ENCODE measurements at places on chromosomes 4 and X.

GRCh38 chr4:91734682-91735081, 569.1 kb upstream of the GRID2 start:
- DNase-seq = no peak

- DNase-seq = no peak
Observed at GRCh38 chr4:7183780-7184460, 8.4 kb upstream of the SORCS2 start.

DNA sequence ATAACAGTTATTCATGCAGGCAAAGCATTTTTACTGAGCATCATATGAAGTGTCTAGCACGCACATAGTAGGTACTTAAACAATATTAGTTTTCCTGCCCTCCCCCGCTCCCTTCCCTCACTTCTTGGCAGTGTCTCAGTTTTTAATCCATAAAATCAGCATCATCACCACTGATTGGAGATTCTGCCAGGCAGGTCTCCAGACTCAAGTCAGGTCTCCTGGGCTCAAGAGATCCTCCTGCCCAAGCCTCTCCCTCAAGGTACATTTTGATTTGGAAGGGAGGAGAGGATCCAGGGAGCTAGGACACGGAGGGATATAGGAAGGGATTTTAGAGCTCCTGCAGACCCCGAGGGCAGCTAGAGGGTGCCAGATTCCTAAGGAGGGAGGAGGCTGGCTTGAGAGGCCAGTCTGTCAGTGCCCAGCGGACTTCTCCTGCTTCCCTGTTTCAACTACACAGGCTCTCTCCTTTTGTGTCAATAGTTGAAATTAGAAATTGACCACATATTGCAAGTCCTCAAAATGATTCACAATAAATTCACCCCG, 4.4 kb upstream of the FAT1 start:
- DNase-seq = no peak

DNA sequence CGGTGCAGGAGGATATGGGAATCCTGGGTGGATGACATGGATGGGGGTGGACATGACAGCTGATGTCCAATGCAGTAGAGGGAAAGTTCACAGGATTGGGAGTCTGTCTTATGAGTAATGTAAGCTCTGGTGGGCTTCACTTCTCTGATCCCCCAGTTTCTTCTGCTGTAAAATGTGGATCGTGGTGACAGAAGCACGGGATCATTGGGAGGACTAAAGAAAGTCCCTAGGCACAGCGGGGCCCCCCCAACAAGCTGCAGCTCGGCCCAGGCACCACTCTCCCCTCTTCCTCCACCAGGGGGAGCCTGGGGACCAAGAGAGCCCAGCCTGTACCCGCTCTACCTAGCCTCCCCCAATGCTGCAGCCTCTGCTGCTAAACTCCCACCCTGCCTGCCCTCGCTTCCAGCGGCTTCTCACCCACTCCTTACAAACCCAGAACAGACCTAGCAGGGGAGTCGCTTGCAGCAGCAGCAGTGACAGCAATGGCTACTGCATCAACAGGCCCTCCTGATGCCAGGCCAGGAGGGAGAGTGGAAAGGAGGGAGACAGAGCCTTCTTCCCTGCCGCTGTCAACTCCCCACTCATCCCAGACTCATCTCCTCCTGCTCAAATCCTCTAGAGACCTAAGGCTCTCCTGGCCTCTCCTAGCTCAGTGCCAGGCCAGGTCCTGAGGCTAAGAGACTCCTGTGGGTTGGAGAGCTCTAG, 36.1 kb upstream of the IQSEC2 start:
- no peak for DNase-seq

DNA sequence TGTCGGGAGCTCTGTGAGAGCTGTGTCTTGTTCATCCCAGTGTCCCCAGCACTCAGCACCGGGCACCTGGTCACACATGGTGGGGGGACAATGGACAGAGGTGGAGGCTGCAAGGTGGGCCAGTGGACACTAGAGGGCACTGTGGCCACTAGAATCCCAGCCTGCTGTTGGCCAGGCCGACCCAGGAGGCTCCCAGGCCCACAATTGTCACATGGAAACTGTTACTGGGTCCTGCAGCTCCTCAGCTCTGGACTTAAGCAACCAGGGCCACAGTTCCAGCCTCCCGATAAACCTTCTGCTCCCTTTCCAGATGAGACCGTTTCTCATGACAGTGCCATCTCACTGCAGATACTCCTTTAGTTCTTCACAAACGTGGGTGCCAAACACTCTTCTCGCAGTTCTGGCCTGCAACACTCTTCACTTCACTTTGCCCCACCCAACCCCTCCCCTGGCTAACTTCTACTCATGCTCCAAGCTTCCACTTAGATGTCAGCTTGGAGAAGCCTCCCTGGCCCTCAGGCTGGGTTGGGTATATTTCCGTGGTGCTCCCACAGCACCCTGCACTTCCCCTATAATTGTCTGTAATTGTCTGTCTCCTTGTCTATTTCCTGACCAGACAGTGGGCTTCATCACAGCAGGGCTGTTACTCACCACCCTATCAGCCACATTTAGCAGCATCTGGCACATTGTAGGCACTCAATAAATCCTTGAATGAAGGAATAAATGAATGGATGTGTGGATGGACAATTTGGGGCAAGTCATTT, 3.5 kb upstream of the IQSEC2 start:
- no peak for DNase-seq

- no peak for DNase-seq
Observed at GRCh38 chr4:155703486-155704247, 37.0 kb downstream of the GUCY1A1 start.

DNA sequence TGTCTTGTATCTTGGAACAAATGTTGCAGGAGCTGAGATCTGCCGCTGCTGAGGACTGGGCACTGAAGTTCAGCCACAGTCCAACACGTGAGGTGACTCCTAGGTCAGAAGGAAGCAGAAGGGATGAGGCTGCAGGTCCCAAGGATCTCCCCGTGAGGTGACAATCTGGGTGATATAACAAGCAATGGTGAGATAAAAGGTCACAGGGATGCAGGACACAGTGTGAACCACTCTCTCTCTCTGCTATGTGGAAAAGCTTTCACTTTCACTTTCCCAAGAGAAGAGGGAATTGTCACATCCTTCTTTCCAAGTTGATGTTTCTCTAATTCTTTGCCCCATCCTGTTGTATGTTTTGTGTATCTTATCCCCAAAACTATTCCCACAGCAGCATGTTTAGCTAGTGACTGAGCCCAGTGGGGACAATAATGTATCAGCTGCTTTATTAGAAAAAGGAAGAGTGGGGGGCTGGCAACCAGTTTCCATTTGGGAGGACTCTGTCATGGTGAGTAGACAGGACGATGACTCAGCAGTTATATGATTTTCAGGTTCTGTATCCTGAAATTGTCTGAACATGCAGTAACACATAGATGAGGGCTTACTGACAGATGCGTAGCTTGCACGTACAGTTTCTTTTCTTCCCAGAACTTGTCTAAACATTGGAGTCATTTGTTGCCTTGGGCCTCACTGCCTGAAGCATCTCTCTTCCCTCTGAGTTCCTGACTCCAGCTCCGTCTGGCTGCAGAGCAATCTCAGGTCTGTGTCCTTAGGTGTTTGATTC, 1415.8 kb upstream of the TENM3 start:
- peak; percentile 3 for DNase-seq

DNA sequence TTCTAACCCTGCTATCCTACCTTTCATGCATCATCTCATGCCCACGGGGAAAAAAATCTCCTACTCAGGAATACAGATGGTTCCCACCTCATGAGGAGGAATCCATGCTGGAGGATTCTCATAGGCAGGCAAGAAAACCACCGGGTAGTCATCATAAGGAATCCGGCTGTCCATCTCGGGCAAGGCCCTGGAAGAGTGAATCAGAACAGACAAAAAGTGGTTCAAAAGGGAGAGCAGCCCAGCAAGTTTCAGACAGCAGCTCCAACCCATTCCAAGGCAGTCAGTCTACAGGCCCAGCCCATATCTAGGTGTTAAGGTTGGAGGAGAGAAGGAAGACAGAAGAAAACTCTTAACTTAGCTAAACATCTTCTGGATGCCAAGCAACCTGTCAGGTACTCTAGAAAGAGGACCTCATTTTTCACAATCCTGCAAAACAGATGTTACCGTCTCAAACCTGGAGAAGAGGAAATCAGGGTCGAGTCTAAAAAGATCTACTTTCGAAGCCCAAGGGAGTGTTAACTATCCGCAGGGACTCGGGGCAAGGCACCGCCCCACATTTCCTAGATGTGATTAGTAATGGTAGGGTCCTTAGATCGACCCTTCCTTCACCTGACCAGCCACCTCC, 447 bp downstream of the PDZD11 start:
- no peak for DNase-seq

DNA sequence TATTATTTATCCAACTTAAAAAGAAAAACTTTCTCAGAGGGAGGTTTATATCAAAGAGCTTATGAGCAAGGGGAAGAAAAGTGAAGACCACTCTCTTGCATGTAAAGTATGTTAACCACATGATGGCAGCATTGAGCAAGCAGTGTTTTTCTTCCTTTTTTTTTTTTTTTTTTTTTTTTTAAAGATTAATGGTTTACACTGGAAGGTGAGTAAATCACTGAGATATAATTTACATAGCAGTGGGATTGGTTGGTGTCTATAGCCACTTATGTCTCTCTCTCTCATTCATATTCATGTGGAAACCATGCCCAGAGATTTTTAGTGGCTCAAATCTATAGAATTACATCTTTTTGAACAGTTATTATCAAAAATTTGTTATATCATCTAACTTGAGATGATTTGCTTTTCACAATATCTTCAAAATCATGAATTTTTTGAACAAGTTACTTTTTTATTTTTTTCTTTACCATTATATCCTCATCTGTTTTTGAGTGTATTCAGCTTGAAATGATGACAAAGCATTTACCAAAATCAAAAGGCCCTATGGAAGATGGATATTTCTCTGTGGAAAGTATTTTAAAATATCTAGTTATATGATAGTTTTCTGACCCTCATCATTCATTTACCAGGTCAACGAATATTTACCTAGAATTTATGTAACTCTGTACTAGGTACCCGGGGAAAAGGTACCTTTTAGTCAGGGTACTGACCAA, 31.6 kb downstream of the MTHFD2L start:
- no peak for DNase-seq

DNA sequence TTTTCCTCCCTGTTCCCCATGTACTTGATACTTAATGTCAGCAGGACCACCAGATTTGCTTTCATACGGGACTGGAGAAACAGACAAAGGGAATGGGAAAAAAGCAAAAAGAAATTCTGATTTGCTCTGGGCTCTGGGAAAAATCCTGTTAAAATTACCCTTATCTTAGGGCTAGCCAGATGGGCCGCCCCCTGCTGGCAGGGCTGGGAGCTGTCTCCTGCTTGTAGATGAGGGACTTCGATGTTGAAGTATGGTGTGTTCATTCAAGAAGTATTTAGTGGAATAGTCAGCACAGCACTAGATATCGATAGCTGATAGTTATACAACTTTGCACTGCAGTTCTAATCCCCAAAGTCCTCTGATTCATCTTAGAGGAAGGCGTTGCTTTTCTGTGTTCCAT, 45.8 kb downstream of the BCORL1 start:
- DNase-seq = peak; percentile 1

DNA sequence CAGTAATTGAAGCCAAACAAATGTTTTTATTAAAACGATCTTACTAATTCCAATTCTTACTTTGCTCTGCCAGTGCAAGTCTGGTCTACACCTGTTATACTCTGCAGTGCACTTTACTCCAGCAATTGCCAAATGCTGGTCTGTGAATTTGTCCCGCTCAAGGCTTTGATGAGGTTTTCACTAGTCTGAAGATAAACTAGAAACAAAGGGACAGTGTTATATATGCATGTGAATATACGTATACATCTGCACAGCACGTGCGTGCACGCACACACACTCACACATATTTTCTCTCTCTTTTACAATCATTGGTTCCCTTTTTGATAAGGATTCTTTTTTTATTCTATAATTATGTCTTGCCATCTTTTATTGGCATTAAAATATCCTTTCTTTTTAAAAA, 88.5 kb upstream of the LCORL start:
- no peak for DNase-seq

- no peak for DNase-seq
Observed at GRCh38 chr4:184762100-184762499, 28.2 kb upstream of the CENPU start.

GRCh38 chr4:76991161-76991660, 41.7 kb downstream of the SEPTIN11 start:
- no peak for DNase-seq

GRCh38 chr4:76556452-76556851, 121.4 kb downstream of the SHROOM3 start:
- DNase-seq = no peak

DNA sequence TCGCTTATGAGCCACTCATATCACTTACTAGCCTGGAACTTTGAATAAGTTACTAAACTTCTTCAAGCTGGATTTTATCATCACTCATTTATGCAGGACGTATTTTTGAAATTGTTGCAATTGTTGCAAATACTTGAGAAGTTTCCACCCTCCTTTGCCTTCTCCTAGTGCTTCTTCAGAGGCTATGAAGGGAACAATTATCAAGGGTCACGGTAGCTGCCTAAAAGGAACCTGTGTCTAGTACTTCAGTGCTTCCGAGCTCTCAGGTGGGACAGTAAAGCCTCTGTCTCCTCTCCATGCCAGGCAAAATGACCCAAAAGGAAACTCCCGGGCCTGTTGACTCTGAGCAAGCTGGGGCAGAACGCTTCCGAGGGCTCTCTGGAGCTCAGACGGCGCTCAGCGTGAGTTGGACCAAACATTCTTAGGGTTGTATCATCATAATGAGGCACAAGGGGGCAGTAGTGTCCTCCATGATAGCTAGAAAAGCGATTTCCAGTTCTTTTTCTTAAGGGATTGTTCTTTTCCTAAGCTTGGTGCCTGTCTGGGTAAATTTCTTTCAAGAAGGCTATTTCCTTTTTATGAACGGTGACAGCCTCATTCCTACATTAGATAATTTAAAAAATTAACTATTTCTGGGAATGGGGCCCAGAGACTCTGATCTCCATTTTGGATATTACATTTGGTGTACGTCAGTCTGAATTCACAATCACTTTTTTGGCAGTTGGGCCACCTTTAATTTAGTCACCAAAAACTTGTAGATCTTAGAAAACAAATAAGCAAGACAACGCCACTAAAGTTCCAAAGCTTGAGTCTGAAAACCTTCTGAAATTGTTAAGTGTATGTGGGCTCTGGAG, 73.1 kb downstream of the PACRGL start:
- DNase-seq = peak; percentile 8
